Activated naive CD8-positive, alpha-beta T cell treated with anti-CD3 and anti-CD28 coated beads, Interleukin-2, amount 10 ng/mL, durations not matched to agents 7 days and 5 days (primary cell): ENCODE measurements at places on chromosomes 1 and 21.

DNA sequence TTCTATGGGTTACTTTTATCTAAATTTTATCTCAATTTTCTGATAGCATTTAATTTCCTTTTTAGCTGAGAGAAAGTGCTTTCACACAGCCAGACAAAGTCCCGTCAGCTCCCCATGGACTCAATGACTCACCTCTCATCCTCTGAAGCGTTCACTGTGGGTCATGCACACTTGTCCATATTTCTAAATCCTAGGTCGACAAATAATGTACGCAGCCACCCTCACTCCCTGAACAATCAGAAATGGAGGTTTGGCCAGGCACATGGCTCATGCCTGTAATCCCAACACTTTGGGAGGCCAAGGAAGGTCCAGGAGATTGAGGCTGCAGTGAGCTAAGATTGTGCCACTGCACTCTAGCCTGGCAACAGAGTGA lies 42.4 kb upstream of the COA6 start:
- peaks cover 7% of the 10 kb centered on the region for H3K27me3 ChIP-seq
- no peak overlapping the region for H3K27ac ChIP-seq

- no peak for DNase-seq
- H3K27ac ChIP-seq, result no peak overlapping the region
- H3K36me3 ChIP-seq, result peaks cover 25% of the 10 kb centered on the region
- H3K4me1 ChIP-seq, result no peaks in the 10 kb centered on the region
- no peak overlapping the region for H3K4me3 ChIP-seq
These were observed 22.4 kb upstream of the MAGOH start for GRCh38 chr1:53260631-53261247.

DNA sequence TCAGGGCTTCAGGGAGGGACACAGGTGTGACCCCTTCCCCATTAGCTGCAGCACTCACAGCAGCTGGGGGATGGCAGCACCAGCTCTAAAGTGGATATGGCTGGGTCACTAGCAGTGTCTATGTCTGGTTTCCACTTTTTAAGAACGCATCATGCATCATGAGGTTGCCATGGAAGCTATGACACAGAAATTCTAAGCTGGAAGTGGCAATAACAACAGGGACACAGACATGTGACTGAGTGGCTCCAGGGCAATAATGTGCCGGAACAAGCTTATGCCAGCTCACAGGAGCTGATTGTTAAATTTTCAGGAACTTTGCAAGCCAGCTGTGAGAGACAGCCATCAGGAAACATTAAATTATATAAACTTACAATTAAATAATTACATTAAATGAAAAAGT lies 51.2 kb upstream of the NFASC start:
- no peak for DNase-seq
- H3K27ac ChIP-seq, result no peak overlapping the region
- peaks cover 13% of the 10 kb centered on the region for H3K27me3 ChIP-seq
- H3K4me3 ChIP-seq, result no peak overlapping the region
- no peaks in the 10 kb centered on the region for H3K36me3 ChIP-seq
- H3K4me1 ChIP-seq, result no peaks in the 10 kb centered on the region

DNA sequence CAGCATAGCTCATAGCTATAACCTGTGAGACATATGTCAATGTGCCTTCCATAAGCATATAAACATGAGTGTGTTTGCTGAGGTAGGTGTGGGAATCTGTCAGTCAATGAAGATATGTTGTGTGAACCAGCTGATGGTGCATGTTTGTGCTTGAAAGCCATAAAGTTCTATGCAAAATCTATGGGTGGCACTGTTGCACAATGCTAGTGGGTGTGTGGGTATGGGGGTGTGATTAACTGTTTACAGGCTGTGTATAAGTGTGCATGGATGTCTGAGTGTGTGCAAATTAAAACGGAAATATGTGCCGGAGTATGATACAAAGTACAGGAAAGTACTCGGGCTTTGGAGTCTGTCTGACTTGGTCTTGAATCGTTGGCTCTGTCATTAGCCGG lies 1.0 kb upstream of the ATP2B4 start:
- peak overlapping the region; percentile 81 for H3K27ac ChIP-seq
- peaks cover 13% of the 10 kb centered on the region for H3K36me3 ChIP-seq
- H3K4me3 ChIP-seq, result peak overlapping the region; percentile 93
- H3K27me3 ChIP-seq, result no peaks in the 10 kb centered on the region
- H3K4me1 ChIP-seq, result peaks cover 39% of the 10 kb centered on the region

- no peaks in the 10 kb centered on the region for H3K36me3 ChIP-seq
- peaks cover under 1% of the 10 kb centered on the region for H3K27me3 ChIP-seq
- H3K27ac ChIP-seq, result peak overlapping the region; percentile 90
- peak overlapping the region; percentile 92 for H3K4me3 ChIP-seq
- H3K4me1 ChIP-seq, result peaks cover 11% of the 10 kb centered on the region
- peak; percentile 96 for DNase-seq
These were observed 46.6 kb upstream of the CTBS start for GRCh38 chr1:84620720-84621313.

GRCh38 chr1:87144316-87144895 lies 184.3 kb upstream of the LMO4 start:
- DNase-seq, result no peak
- no peaks in the 10 kb centered on the region for H3K4me1 ChIP-seq
- H3K27ac ChIP-seq, result no peak overlapping the region
- no peak overlapping the region for H3K4me3 ChIP-seq
